ENCODE measurements at places on chromosomes 5 and 9.

DNA sequence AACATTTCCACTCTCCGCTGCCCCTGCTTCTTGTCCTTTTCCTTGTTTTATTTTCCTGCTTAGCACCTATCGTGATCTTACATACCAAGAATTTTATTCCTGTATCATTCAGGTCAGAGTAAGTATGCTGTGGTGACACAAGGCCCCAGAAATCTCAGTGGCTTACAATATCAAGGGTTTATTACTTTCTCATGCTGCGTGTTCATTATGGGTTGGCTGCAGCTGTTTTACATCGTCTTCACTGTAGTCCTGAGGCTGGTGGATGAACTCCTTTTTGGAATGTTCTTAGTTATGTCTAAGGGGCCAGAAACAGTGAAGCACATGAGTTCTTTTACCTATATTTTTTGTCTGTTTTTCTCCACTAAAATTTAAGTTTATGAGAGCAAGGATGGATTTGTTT is 51.2 kb downstream of the FCHO2 start:
- no peak for DNase-seq

DNA sequence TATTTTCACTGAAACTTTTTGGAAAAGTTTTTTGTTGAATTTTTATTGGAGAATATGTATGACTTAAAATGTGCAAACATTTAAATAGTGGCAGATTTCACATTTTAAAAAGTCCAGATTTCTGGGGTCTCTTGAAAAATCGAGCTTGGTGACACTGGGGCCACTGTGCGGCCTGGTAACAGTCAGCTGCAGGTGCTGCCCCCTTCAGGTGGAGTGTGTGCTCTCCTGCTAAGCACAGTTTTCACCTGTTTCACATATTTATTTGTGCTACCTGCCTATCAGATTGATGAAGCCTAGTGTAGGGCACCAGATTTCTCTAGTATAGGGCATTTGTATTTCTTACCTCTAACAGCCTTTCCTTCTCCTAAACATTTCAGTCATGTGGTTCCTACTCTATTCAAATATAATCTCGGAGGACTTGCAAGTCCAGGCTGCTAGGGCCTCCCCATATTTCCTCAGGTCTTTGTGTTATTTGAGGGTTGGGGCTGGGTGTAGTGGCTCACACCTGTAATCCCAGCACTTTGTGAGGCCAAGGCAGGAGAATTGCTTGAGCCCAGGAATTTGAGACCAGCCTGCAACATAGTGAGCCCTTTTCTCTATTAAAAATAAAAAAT is 95.8 kb upstream of the KLF9 start:
- DNase-seq = no peak

- no peak for DNase-seq
Observed at GRCh38 chr5:116487045-116487444, 87.6 kb downstream of the SEMA6A start.

GRCh38 chr9:105286098-105286497 is 41.6 kb downstream of the SLC44A1 start:
- no peak for DNase-seq

- no peak for DNase-seq
Observed at GRCh38 chr5:87421307-87421706, 8.6 kb upstream of the CCNH start.

GRCh38 chr9:127519301-127520166 is 68.2 kb downstream of the LRSAM1 start:
- DNase-seq = peak; percentile 89

DNA sequence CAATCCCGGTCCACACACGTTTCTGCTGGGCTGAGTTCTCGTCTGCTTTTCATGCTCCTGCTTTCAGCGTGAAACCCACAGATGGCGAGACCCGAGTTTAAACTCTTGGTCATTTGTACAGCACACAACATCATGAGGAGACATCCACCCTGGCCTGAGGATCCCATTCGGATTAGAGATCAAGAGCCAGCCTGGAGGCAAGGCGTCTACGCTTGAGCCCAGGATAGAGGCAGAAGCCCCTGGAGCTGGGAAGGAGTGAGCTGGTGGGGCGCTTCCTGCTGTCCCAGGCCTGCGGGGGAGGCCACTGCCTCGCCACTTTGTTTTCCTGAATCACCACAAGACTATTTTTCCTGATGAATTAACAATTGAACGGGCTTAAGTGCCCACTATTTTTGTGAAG is 281.9 kb upstream of the IRX4 start:
- DNase-seq = no peak

- DNase-seq = no peak
Observed at GRCh38 chr9:76023715-76024195, 133.3 kb downstream of the PCSK5 start.

DNA sequence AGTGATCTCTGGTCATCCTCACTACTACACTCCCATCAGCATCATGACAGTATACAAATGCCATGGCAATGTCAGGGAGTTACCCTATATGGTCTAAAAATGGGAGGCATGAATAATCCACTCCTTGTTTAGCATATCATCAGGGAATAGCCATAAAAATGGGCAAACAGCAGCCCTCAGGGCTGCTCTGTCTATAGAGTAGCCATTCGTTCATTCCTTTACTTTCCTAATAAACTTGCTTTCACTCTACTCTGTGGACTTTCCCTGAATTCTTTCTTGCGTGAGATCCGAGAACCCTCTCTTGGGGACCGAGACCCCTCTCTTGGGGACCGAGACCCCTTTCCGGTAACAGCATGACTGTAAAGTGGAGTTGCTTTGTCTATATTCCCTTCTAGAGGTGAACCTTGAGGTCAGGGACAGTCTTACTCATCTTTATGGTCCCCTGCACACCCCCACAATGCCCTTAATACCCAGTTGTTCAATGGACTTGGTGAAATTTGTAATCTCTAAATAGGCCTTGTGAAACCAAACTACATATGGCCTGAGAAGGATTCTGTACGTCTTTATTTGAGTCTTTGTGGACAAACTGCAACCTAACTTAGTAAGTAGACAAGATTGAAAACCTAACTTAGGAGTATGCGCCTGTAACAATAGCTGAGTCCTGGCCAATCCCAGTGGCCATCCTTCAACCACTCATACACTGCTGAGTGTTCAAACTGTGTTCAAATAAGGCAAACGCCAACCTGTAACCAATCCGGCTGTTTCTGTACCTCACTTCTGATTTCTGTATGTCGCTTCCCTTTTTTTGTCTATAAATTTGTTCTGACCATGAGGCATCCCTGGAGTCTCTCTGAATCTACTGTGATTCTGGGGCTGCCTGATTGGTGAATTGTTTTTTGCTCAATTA is 32.3 kb upstream of the UBTD2 start:
- no peak for DNase-seq

All from natural killer cell treated with Interleukin-12 subunit alpha and Interleukin-12 subunit beta and Interleukin-15 and Interleukin-18, amount 100 ng/mL, for 72 hours (primary cell).